AG09319 (cell line): ENCODE measurements at places on chromosomes 7 and 10.

DNA sequence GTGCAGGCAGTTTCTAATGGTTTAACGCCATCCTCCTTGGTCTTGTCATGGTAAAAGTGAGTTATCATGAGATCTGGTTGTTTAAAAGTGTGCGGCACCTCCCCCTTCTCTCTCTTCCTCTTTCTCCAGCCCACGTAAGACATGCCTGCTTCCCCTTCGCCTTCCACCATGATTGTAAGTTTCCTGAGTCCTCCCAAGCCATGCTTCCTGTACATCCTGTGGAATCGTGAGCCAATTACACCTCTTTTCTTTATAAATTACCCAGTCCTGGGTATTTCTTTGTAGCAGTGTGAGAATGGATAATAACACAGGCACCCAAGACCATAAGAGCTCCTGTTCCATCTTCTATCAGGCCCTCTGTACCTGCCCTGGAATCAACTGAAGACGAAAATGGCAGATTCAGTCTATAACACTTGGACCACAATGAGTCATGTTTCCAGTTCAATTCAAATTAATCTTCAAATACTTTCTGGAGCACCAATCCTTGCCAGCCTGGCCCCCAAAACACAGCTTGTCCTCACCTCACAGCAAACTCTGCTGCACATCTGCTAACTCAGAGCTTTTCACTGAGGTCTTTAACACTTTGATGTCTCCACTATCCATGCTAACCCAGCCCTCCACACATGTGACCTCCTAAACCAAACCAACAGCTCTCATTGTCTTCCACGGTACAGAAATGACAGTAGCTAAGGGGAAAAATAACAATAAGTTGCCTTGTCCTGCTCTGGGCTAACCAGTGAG is 73.2 kb downstream of the SFMBT2 start:
- no peak for DNase-seq

GRCh38 chr7:75987805-75988567 is 6.4 kb downstream of the TMEM120A start:
- no peak for DNase-seq

DNA sequence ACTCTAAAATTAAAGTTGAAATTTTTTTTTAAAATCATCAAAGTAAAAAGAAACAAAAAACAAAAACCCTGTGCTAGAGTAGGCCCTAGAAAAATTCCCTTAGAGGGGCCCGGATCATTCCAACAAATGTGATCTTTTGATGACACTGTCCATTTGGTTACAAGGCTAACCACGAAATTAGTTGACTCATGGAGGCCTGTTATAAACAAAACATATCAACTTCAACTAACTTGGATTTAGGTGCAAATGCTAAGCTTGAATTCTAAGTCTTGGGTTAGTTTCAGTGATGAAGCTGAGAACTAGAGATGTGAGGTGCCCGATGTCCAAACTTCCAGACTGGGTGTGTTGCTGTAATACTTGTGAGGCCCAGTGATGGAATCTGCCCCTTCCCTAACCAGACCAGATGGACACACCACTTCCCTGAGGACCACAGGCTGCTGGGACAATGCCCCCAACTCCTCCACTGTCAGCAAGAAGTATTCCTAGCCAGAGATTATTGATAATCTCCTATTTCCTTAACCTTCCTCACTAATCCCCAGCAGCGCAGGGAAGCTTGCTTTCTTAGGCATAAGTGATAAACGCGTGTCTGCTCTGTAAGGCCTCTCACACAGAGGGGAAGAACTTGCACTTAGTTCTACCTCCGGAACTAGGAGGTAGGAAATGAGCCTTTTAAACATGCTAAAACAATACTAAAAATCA is 108.7 kb downstream of the RAPGEF5 start:
- no peak for DNase-seq

- no peak for DNase-seq
These were observed 83.6 kb downstream of the GRB10 start for GRCh38 chr7:50699143-50699542.

GRCh38 chr7:24406053-24406788 is 122.2 kb downstream of the NPY start:
- DNase-seq = no peak

- no peak for DNase-seq
These were observed 19.1 kb upstream of the GPAM start for GRCh38 chr10:112202561-112203241.

GRCh38 chr7:76121044-76121443 is 73.1 kb downstream of the MDH2 start:
- no peak for DNase-seq

DNA sequence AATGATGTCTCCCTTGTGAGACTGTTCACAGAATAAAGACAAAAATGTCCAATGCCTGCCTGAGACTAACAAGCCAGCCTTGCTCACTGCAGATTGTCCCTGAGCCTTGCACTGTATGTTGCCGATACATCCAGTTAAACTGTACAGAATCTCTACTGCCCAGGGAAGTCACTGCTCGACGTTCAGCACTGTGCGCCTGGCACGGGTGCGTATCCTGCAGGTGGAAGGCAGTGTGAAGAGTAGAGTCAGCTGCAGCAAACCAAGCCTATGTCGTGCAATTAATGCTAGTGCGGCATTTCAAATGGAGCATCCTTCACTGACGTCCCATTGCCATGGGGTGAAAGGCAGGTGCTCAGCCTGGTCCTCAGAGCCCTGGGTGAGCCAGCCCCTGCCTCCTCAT is 132.9 kb downstream of the TNS3 start:
- no peak for DNase-seq

- no peak for DNase-seq
These were observed 45.4 kb downstream of the GPR37 start for GRCh38 chr7:124720195-124720594.

GRCh38 chr10:5587151-5588079 is 62.7 kb downstream of the CALML3 start:
- DNase-seq = no peak

- DNase-seq = no peak
These were observed 2.9 kb upstream of the PALD1 start for GRCh38 chr10:70475661-70476060.

DNA sequence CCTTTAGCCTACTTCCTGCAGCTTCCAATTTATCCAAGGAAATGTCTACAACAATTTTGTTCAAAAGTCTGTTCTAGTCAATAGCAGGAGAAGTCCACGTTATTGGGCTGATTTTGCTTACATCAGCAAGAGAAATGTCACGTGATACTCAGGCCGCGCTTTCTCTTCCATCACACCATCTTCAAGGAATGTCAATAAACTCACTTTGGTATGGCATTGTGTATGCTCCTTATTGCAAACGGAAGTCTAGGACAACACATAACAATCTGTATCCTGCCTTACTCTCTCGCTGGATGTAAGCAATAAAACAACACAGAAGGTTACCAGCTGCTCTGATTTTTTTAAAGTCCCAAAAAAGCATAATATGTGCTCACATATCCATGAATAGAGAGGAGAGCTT is 17.1 kb upstream of the STK17A start:
- no peak for DNase-seq

DNA sequence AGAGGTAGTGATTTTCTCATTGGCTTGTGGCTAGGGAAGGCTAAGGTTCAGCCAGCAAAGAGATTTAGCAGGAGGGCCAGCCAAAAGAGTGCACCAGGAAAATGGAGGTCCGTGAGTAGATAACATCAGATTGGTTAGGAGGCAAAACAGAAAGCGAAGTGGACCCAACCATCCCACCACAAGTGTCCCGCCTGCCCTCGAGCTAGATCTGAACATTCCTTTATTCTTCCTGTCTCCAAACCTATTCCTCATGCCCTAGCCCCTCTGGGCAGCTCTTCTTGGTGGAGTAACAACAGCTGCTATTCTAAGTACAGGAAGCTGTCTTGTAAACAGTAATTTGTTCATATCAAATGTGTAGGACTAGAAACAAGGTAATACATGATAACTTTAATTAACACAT is 85.7 kb upstream of the BET1 start:
- no peak for DNase-seq

DNA sequence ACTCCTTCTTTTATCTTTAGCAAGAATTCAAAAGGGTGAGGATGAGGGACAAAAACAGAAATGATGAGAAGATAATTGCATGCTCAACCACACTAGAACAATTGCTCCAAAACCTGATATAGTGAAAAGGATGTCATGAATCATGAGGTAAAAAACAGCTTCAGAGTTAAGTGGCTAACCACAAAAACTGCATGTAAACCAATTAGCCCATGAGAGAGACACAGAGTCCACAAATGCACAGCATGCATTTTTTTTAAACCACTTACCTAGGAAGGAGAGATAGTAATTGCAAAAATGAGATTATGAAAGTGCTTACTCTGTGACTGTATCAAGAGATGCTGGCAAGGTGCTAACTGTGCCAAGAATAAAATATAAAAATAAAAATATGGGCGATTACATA is 132.9 kb downstream of the MBL2 start:
- DNase-seq = no peak

- DNase-seq = no peak
These were observed 150.5 kb upstream of the IGFBP3 start for GRCh38 chr7:46071601-46072000.
